Neuronal stem cell (in vitro differentiated cells): ENCODE measurements at places on chromosomes 16 and 17.

GRCh38 chr16:23187341-23187740, 4.8 kb downstream of the SCNN1G start:
- no peak for DNase-seq

GRCh38 chr16:16113076-16113475, 110.2 kb downstream of the ABCC6 start:
- DNase-seq: no peak

GRCh38 chr16:56662357-56663354, 4.9 kb downstream of the MT1F start:
- no peak for DNase-seq

DNA sequence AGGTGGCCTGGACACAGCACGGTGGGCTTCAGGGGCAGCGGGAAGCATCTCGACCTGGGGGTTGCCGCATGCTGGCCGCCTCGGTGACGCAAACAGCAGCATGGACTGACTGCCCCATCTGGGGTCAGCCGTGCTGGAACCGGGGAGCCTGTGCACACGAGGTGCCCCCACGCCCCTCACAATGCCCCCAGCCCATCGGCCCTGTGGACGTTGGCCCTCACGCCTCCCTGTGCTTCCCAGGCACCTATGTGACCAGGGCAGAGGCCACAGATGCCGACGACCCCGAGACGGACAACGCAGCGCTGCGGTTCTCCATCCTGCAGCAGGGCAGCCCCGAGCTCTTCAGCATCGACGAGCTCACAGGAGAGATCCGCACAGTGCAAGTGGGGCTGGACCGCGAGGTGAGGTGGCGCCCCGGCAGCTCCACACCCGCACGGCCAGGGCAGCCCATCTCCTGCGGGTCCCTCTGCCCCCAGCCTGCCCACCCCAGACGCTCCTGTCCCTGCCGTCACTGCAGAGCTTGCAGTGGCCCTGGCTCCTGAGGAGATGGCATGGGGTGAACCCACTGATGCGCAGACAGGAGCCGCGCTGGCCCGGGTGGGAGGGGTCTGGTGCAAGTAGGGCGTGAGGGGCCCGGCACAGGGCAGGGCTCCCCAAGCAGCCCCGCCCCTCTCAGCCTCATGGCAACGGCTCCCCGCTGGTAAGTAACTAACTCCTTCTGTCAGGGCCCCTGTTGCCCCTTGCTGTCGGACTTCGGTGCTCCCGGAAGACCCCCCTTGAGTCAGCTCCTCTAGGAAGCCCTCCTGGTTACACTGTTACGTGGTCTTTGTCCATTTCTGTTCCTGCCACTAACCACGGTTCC, 13.6 kb downstream of the CDH15 start:
- no peak for DNase-seq

DNA sequence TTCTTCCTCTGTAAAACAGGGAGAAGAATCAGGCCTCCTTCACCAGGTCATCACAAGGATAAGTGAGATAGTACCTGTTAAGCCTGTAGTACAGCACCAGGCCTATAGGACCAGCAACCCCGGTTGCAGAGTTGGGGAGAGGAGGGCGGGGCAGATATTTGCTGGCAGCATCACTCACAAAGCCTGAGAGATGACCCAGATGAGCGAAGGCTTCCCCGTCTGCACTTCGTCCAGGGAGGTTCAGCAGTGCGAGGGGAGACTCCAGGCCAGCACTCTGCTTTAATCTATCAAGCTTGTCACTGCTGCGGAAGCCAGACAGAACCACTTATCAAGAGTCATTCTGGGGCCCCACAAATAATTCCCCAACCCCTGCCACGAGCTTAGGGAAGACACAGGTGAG, 15.8 kb upstream of the RBBP6 start:
- DNase-seq: no peak

GRCh38 chr17:5877366-5877765, 192.8 kb upstream of the WSCD1 start:
- no peak for DNase-seq

DNA sequence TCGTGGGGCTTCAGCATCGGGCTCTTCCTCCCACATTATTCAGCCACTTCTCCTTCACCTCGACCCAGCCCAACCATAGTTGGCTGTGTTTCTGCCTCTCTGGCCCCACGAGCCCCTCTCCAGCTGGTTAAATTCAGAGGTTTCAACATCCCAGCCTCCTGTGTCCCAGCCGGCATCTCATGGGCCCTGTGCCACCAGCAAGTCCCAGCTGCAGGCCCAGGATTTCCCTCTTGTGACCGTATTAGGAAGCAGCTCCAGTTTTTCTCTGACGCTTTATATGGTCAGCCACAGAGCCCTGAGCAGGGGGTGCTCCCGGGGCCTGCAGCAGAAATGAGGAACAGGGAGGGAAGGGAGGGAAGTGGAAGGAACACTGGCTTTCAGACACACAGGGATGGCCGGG, 27.4 kb downstream of the MYH11 start:
- DNase-seq: no peak

DNA sequence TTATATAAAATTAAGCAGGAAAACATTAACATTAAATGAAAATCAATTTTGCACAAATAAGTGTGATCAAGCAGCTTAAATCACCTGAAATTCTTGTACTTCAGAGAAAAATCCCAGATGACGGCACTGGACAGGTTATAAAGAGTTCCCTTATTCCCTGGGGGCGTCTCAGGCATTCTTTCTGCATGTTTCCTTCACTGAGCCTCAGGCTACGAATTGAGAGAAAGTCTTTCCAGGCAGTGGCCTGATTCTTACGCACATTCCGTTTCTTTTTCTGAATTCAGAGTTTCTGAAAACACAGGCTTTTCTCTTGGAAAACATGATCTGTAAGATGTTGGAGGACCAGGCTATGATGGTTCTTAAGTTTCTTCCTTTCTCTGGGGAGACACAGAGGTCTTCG, 22.1 kb upstream of the PITPNM3 start:
- no peak for DNase-seq

- no peak for DNase-seq
These were observed 19.7 kb upstream of the ARHGAP17 start for GRCh38 chr16:25034911-25035310.

GRCh38 chr17:673200-673681, 41.4 kb downstream of the VPS53 start:
- peak; percentile 87 for DNase-seq

DNA sequence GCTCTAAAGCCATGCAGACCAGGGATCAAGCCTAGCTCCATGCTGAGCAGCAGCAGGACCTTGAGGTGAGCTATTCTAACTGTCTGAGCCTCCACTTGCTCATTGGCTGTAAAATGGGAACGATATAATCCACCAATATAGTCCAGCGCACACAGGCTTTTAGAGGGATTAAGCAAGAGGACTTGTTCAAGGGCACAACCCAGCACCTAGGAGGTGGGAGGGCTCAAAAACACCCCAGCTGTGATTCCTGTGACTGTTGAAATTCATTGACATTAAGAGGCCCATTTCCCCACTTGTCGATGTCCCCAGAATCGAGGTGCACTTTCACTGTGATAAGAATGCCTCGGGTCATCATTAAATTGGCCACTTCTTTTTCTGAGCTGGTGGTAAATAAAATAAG, 4.1 kb downstream of the USH1G start:
- DNase-seq: no peak

DNA sequence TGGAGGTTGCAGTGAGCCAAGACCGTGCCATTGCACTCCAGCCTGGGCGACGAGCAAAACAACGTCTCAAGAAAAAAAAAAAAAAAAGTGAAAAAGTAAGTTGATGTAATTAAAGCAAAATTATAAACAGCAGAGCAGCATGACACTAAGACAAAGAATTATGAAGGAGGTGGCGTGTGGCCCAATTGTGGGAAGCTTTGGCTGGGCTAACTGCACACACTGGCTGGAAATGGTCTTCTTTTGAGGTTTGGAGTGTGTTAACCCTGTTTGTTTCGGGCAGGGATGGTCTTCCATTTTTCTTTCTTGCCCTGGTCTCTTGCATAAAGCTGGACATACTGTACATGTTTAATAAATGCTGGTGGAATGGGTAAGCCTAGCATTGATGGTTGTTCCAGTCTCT, 54.8 kb downstream of the RAP1GAP2 start:
- no peak for DNase-seq

DNA sequence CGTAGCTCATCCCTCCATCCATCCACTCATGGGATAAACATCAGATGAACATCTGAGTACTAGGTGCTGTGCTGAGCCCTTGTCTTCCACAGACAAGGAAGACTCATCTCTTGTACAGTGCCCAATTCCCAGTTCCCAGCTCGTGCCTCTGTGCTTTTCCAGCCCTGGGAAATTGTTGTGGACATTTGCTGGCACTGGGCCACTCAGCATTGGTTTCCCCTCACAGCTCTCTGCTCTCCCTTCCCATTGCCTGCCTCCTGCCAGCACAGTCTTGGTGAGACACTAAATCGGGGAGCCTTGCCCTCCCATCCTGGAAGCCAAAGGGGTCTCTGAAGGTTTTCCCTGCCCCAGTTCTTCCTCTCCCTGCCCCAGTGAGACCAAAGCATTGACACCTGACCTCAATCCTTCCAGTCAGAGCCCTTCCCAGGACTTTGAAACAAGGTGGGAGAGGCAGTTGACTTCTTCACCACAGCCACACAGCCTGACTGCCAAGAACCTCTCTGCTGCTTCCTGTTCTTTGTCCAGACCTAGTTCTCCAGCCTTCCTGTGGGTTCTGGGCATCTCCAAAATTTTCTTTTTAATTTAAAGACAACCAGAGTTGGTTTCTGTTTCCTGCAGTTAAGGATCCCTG, 50.2 kb downstream of the WSB1 start:
- no peak for DNase-seq

DNA sequence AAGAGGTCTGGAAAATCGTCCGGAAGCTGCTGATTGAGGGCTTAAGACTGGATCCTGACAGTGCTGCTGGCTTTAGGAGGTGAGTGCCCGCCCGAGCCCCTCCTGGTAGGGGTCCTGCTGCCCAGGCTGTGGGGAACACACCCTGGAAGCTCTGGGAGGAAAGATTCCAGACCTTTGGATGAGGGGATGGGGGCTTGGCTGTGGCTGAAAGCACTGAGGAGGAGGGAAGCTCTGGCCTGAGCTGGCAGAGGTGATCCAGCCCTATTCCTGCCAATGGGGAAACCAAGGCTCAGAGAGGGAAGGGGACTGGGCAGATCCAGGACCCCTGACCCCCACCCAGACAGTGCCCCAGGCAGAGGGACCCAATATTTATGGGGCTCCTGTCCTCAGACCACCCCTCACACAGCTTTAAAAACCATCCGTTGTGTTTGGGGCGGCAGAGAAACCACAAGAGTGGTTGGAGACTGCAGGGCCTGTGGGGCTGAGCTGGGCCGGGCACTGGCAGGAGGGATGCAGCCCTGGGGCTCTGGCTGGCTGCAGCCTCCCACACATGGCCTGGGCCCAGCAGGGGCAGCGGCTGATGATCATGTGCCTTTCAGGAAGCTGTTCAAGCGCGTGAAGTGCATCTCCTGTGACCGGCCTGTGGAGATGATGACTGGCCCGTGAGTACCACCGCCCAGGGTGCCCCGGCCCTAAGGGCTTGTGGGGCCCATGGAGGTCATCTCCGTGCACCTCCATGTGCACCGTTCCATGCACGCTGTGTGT, 22.8 kb downstream of the UBALD1 start:
- no peak for DNase-seq

DNA sequence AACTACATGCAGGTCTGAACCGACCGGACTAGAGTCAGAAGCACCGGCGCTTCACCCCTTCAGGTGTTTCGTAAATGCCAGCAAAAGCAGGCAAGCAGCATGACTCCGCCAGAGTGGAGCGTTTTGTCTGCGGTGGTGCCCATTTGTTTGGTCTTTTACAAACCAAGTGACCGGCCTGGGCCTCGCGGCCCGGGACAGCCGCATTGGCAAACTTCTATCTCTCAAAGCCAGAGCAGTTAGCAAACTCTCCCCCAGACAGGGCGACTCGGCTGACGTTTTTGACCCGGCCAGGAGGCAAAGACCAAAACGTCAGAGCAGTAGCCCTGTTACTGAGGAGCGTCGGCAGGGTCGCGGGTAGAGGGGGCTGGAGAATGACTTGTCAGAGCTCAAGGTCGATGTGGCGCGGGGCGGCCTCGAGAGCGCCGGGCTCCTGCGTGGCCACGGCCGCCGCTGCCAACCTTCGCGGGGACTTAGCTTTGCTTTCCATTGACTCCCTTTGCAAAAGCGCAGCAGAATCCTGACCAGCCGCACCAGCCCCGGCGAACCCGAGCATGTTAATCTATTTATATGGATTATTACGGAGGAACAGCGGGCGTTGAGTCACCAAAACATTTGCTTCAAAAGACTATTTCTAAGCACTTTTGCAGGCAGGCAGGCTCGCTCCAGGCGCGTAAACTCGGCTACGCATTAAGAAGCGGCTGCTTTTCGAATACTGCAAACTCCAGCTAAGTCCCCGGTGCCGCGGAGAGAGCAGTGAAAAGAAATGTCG, 763 bp upstream of the SOX9 start:
- DNase-seq: no peak

- no peak for DNase-seq
These were observed 28.7 kb upstream of the ENPP7 start for GRCh38 chr17:79702034-79702433.

- peak; percentile 4 for DNase-seq
These were observed 862 bp downstream of the ZNF232 start for GRCh38 chr17:5110816-5111215.

- DNase-seq: no peak
These were observed 24.4 kb downstream of the TBX21 start for GRCh38 chr17:47757386-47757785.

DNA sequence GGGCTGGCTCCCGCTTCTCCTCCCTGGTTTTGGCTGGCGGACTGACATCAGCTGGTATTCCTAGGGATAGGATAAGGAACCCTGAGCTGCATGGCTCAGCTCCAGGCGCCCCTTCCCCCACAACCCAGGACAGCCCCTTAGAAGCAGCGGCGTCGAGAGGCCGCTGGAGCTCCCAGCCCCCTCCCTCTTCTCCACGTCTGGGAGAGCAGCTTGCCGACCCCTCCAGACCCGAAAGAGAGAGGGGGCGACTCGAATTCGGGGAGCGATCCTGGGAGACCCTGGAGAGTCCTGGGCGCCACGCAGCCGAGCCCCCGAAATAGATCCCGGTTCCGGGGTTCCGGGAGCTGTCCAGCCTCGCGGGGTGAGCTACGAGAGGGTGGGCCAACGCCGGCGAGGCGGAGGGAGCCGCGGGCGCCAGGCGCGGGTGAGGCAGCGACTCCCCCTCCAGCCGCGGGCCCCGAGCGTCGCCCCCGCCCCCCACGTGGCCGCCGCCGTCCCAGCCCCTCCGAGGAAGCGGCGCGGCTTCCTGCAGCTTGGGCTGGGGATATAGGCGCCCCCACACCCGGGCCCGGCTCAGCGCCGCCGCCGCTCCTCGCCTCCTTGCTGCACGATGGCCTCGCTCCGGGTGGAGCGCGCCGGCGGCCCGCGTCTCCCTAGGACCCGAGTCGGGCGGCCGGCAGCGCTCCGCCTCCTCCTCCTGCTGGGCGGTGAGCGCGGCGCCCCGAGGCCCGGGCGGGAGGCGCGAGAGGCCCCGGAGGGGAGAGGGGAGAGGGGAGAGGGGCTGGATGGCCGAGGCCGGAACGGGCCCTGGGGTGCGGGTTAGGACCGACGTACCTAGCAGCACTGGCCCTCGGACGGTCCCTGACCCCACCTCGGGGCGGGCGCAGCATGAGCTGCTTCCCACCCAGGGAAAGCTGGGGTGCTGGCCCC, at the start of gene RAMP2:
Gene RAMP2, plus strand, starts transcription at position 576 of the 930 bp plus-strand sequence. Its CDS starts 35 bp downstream, at position 611.
- DNase-seq: no peak
